Stimulated activated CD4-positive, alpha-beta T cell treated with anti-CD3 and anti-CD28 coated beads, Interleukin-2, amount 100 ng/mL, for 24 hours (primary cell): ENCODE measurements at places on chromosomes 13 and 19.
A peak's percentile ranks its signal among the peaks of the same experiment; 100 is the strongest.

DNA sequence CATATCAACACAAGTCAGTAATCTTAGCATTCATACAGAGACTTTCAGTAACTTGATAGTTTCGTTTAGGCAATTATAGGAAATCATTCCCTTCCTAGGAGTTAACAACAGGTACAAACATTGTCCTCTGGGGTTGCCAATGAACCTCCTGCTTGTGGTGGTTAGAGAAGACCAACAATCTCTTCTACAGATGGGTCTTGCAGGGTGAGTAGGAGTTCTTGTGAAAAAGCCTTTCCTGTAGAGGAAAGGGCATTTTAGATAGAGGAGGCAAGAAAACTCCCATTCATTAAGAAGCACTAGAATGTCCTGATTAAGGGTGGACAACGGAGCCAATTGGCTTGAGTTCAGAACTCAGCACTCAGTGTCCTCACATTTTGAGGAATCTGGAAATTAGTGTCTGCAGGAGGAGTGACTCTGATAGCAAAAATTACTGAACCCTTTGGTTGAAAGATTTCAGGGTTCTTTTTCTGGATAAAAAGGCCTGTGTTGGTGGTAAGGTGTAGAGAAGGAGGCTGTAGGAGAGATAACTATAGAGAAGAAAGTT, 4.2 kb downstream of the WDFY2 start:
- DNase-seq = no peak

DNA sequence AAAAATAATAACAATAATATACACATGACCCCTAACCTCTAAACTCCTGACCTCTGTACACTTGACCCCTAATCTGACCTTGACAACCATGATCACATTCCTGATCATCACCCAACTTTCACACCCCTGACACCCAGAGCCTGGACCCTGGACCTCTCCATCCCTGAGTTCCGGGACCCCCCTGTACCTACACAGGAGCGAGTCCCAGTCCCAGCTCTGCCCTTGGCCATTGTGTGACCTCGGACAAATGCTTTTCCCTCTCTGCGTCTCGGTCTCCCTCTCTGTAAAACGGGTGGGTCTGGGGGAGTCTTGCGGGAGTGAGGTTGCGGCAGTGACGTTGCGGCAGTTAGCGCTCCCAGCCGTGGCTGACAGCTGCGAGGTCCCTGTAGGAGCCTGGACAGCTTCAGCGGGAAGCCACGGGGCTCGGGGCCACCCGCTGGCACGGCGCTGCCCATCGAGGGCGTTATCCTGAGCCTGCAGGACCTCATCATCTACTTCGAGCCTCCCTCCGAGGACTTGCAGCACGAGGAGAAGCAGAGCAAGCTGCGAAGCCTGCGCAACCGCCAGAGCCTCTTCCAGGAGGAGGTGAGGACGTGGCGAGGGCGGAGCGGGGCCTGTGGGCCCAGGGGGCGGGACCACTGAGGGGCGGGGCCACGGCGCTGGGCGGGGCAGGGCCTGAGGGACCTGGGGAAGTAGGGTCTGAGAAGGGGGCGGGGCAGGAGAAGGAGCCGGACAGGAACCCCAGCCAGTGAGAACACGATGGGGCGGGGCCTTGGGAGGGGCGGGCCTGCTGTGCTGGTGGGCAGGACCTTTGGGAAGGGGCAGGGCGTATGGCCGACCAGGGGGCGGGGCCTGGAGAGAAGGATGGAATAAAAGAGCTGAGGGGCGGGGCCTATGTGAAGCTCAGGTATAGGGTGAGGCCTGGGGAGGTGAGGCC, 19.2 kb downstream of the RYR1 start:
- DNase-seq = peak; percentile 47

DNA sequence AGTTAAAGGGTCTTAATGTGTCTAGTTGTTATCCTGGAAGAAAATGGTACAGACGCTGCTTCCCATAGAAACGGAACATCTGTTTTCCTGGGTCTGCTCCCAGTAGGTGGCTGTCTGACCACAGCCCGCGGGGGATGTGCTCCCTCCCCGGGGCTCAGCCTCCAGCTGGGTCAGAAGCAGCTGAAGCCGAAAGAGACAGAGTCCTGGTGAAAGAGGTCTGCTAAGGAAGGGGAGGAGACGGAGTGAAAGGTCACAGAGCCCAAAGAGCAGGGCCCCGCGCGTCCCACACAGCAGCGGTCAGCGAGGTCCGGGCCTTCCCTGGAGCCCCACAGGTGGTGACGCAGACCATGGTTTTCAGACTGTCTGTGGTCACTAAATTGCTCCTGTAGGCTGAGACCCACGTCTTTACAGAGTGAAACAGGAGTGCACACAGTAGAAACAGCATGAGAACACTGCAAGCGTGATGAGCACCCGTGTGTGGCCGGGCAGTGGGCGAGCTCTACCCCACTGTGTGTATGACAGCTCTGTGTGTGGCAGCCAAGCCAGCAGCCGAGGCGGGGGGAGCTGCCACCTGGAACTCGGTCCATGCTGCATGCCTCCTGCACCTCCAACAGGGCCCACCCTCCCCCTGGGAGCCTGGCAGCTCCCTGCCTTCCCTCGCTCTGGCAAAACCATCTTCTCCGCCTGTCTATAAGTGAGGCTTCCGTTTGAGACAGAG, 52.0 kb upstream of the C13orf46 start:
- DNase-seq = no peak

DNA sequence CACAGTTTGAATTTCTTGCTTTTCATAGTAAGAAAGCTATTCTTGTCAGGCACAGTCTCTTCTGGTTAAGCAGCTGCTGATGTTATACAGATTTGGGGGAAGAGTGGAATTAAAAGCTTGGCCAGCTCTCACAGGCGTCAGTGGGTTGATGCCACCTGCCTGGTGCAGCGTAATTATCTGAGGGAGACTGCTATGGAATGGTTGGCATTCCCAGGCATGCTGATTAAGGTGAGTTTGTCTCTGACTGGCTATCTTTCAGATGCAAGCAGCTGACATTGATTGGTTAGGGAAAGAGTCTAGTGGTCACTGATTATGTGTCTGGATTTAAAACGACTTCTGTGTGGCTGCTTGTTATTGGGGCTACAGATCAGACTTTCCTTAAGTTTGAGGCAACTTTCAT, 948.4 kb downstream of the UQCRFS1 start:
- no peak for DNase-seq

DNA sequence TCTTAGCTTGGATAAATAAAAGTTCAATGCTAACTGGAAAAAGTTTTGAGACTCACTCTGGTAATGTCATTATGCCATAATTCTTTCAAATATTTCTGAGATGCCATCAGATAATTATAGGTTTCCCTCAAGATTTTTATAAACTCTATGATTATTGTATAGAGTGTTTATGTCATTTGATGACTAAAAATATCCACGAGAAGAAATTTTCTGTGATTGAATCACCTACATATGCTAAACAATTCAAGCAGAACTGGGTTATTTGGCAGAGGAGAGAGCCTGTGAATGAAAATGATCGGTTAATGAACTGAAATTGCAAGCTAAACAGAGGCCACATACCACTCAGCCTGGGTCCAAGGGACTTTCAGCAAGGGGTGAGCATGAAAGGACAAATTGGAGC, 92.6 kb upstream of the TSC22D1 start:
- DNase-seq = no peak

DNA sequence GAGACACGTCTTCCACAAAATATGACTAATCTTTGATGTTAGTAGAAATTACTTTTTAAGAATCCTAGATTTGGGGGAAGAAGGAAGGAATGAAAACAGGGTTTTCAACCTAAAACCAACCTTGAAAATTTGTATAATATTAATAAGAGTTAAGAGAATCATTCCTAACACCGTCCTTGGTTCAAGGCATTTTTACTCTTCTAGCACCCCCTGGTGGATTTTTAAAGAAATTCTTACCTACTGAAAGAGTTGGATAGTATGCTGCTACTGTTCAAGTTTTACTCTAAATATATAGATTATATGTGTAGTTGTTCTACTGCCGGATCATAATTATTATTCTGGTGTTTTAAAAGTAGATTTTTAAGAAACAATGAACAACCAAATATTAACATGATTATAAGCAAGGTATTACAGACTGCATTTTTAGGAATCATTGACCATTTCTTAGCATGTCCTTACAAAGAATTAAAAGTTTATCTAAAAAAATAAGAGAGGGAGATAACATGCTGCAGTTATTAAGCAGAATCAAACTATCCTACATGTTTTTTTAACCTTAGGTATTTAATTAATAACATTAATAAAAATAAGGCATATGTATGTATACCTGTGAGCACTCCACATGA, 7.4 kb upstream of the SLITRK6 start:
- DNase-seq = no peak

DNA sequence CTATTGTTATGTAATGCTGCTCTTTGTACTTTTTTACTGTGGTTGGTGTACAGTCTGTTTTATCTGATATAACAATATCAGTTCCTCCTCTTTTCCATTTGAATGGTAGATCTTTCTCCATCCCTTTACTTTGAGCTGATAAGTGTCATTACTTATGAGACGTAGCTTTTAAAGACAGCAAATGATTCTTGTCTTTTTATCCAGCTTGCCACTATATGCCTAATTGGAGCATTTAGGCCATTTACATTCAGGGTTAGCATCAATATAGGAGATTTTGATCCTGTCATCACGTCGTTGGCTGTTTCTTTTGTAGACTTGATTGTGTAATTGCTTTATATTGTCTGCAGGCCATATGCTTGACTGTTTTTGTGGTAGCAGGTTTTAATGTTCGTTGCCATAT, 894.2 kb upstream of the ATXN8OS start:
- no peak for DNase-seq

DNA sequence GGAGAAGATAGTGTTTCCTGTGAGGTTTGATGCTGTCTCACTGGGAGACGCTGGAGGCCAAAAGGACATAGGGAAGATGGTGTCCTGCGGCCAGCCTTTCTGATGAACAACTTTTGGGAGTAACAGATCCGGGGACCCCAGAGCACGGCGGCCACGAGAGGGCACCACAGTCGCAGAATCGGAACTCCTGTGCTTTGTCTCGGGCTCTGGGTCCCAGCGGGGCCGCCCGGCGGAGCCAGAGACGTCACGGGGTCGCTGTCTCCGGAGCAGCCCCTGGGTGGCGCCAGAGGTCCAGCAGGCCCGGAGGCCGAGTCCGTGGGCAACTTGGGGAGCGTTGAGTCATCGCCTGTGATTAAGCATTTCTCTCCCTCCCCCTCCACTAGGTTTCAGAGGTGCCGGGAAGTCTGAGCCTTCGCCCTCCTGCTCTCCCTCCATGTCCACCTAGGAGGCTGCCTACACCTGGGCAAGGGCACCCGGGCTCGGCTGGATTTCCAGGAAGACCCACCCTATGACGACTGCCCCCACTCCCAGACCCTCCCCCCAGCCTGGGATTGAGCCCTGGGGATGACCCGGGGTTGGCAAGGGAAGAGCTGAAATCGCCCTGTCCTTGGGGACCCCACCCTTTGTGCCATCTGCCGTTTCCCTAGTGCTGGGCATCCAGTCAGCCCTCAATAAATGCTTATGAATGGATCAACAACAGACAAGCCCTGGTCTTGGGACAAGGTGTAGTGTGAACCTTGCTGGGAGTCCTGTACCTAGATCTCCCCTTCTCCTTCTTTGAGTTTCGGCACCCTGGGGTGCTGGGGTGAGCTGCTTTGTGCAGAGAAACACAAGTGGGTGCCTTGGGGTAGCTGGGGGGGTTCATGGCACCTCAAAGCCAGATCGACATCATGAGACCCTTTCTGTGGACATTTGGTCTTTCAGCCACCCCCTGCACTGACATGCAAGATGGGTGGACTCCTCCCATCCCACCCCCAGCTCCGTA, 3.4 kb downstream of the NANOS3 start:
- peak; percentile 99 for DNase-seq

DNA sequence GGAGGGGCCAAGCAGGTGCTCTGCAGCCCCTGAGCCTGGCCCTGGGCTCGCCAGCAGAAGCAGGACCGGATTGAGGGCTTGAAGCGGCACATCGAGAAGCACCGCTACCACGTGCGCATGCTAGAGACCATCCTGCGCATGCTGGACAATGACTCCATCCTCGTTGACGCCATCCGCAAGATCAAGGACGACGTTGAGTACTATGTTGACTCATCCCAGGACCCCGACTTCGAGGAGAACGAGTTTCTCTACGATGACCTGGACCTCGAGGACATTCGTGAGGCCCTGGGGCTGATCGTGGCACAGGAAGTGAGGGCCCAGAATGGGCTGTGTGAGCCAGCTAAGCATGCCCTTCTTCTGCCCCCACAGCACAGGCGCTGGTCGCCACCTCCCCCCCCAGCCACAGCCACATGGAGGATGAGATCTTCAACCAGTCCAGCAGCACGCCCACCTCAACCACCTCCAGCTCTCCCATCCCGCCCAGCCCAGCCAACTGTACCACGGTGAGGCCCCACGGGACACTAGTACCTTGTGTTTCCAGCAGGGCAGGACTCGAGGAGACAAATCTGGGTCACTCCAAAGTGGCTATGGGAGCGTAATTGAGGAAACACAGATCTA, 8.1 kb downstream of the CNOT3 start:
- DNase-seq = no peak
